ENCODE measurements at places on chromosomes 7 and 10.

GRCh38 chr7:112990624-112991023, 96.0 kb downstream of the GPR85 start:
- DNase-seq: no peak

GRCh38 chr7:101985057-101985902, 167.9 kb downstream of the CUX1 start:
- no peak for DNase-seq

- DNase-seq: no peak
Observed at GRCh38 chr10:14712991-14713424, 61.7 kb downstream of the FAM107B start.

- no peak for DNase-seq
Observed at GRCh38 chr7:28629216-28629842, 217.0 kb downstream of the CREB5 start.

GRCh38 chr10:32882076-32882475, 76.0 kb downstream of the ITGB1 start:
- no peak for DNase-seq

- DNase-seq: no peak
Observed at GRCh38 chr10:120396228-120396627, 60.8 kb upstream of the PLPP4 start.

- no peak for DNase-seq
Observed at GRCh38 chr10:72340510-72341261, 14.0 kb downstream of the DNAJB12 start.

- DNase-seq: no peak
Observed at GRCh38 chr10:72277996-72278667, 4.4 kb downstream of the DDIT4 start.

- DNase-seq: no peak
Observed at GRCh38 chr10:79905322-79906314, 43.3 kb downstream of the SFTPD start.

DNA sequence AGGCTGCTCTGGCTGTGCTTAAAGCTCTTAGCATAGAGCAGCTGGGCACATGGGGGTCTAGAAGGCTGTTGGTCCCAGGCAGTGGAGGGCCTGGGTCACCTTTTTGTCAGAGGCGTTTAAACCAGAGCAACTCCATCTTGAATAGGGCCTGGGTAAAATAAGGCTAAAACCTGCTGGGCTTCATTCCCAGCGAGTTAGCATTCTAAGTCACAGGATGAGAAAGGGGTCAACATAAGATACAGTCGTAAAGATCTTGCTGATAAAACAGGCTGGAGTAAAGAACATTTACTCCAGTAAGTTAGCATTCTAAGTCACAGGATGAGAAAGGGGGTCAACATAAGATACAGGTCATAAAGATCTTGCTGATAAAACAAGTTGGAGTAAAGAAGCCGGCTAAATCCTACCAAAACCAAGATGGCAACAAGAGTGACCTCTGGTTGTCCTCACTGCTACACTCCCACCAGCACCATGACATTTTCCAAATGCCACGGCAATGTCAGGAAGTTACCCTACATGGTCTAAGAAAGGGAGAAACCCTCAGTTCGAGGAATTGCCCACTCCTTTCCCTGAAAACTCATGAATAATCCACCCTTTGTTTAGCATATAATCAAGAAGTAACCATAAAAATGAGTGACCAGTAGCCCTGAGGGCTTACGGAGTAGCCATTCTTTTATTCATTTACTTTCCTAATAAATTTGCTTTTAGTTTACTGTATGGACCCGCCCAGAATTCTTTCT, 96.8 kb upstream of the PCBD1 start:
- DNase-seq: no peak

DNA sequence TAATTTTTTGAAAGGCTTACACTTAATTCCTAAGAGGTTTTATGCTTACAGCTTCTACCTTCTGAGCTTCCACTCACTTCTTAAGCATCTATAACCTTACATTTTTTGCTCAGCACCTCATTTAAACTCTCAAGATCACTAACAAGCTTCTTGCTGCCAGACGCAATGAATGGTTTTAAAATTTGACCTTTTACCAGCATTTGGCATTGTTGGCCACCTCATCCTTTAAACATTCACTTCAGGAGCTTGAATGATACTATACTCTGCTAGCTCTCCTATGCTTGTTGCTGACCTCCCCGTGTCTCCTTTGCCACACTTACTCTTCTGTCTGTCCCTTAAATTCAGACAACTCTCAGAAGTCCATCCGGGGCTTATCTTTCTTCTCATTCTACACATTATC, 37.7 kb upstream of the ODAD2 start:
- DNase-seq: no peak

DNA sequence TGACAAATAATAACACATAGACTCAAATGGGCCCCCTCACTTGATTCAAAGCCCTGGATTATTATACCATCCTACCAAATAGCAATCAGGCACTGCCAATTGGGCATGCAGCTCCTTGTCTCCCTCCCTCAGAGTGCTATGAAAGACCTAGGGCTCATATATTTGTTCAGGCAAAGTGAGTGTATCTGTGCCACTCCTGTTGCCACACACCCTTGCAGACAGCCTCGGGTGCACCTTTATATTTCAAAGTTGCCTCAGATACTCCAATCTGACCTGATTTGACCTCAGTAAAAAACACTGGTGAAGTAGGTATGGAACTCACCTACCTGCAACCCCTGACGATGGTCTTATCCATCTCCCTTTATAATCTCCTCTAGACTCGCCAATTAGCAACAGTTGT, 3.0 kb upstream of the NAMPT start:
- no peak for DNase-seq

- no peak for DNase-seq
Observed at GRCh38 chr7:56811081-56811480, 321.2 kb downstream of the ZNF479 start.

- DNase-seq: peak; percentile 53
Observed at GRCh38 chr7:116218051-116218645, 7.8 kb downstream of the TES start.

- no peak for DNase-seq
Observed at GRCh38 chr7:977326-978048, 2.1 kb upstream of the COX19 start.

GRCh38 chr10:3738855-3739350, 46.1 kb downstream of the KLF6 start:
- no peak for DNase-seq

GRCh38 chr7:156309016-156309620, 331.5 kb upstream of the RNF32 start:
- DNase-seq: no peak

DNA sequence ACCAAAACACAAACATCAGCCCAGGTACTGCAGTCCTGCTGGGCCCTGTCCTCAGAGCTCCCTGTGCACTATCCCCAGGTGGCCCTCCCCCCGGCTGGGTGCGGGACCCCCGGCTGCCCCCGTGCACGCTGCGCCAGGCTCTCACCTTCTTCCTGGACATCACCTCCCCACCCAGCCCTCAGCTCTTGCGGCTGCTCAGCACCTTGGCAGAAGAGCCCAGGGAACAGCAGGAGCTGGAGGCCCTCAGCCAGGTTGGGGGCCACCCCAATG, 14.3 kb downstream of the ATG9B start:
- DNase-seq: no peak

DNA sequence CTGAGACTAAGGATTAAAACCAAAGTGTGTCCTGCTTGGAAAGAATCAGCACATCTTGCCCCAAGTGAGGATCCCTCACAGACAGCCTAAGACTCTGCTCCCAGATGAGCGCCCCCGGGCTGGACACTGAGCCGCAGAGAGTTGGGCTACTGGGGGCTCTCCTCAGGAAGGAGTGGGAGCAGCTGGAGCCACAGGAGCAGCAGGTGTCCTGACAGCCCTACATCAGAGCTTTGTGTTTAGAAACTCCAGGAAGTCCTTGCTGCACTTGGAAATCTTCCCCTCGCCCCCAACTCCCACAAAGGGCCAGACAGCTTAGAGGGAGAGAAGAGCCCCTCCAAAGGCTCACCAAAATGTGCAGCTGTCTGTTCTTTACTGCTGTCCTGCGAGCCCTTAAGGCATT, 172.2 kb downstream of the HERPUD2 start:
- no peak for DNase-seq

GRCh38 chr10:132506711-132507408, 30.7 kb upstream of the INPP5A start:
- peak; percentile 26 for DNase-seq

- DNase-seq: no peak
Observed at GRCh38 chr7:123439191-123439590, 95.2 kb downstream of the IQUB start.

GRCh38 chr7:20283385-20283784, 47.3 kb upstream of the ITGB8 start:
- DNase-seq: no peak

GRCh38 chr7:15461576-15461975, 100.2 kb downstream of the AGMO start:
- DNase-seq: peak; percentile 61

GRCh38 chr10:1911771-1912170, 174.4 kb upstream of the ADARB2 start:
- no peak for DNase-seq

DNA sequence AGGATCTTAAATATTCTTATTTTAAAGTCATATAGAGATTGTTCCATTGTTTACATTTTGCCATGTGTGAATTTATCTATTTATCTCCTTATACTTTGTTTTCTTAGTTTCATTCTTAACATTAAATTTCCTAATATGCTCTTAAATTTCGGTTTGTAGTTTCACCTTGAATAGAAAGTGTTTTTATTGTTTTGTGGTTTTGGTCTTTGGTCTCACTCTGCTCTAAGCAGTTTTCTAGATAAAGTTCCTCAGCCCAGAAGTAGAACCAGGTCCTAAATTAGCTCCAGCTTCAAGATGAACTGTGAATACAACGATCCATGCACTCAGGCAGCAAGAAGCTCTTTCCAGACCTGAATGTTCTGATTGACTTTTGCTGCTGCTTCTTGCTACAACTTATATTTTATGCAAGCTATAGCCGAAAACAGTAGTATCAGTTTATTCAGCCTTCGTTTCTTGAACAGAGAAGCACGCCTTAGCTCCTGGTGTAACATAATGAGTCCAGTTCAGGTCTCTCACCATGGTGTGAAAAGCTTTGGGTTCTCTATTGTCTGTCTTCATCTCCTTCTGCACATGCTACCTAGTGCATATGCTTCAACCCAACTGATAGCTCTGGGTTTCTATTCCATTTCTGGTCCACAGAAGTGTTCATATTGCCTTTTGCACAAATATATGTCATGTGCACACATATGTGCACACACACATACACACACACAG, 95.3 kb downstream of the SEM1 start:
- no peak for DNase-seq

DNA sequence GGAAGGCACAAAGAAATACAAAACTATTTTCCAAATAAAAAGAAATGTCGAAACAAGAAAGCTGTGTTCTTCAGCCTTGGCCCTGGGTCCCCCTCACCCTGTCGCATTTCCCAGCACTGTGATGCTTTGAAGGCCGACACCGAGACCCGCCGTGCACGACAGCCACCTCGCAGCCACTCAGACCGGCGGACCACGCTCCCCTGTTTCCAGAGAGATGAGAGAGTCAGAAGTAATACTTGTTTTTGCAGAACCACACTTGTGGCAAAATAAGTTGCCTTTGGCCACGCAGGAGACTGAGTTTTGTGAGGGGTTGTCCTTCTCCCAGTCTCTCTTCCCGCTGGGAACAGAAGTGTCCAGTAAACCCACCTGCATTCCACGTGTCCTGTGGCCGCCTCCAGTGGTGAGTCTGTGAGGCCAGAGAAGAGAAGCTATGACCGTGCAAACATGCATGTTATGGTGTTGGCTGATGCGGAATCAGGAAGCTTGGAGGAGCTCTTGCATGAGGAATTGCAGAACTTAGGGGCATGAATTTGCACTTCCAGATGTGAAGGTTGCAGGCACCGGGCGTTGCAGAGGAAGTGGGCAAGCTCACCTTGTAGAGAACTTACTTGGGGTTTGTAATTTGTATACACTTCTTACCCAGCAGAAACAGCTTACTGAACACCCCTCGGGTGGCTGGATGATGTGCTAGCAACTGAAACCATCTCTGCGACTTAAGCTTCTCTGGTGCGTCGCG, 194.5 kb downstream of the EBF3 start:
- DNase-seq: no peak

DNA sequence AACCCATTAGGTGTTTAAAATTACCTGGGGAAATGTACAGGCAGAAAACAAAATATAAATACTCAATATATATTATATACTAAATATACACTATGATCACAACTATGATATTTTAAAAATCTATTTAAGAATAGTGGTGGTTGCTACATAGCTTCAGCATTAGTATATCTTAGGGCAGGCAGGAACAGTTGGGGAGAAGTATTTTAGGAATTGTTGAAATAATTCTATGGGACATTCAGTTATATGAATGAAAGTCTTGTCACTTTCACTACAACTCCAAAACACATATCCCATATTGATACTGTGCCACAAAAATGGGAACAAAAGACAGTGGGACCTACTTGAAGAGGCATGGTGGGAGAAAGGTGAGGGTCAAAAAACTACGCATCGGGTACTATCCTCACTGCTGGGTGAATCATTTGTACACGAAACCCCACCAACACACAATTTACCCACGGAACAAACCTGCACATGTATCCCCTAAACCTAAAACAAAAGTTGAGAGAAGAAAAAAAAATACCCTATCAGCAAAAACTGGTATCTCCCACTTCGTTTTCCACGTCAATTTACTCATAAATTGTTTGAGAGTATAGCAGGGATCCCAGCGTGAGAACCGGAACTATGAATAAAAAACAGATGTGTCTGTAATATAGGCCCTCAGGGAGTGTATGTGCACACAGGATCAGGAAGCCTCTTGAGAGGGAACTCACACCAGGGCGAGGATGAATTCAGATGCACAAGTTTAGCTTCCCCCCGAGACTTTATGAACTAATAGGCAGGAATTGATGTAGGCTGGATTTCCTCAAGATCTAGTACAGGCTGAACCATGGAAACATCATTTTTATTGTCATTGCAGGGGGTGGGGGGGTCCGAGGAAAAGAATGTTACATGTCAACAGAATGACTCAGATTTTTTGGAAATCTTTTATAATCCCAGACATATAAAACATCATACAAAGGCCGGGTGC, 16.2 kb downstream of the SLC16A12 start:
- DNase-seq: peak; percentile 85

DNA sequence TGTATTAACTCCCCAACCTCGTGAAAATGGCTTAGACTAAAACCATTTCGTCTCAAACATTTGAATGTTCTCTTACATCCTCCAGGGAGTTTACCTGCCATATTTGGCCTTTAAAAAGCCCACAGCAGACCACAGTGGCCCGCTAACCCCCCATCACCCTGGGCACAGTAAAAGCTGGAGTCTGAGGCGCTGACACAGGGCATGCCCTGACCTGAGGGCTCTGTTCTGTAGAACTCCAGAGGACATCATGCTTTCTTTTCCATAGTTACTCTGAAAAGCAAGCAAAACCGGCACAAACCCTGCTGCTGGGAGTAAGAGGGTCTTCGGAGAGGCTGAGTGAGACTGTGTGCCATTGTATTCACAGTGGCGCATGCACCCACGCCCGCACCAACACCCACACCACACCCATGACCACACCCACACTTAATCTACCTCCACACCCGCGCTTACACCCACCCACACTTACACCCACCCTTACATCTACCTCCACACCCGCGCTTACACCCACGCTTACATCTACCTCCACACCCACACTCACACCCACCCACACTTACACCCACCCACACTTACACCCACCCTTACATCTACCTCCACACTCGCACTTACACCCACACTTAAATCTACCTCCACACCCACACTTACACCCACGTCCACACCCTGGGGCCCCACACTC, 32.1 kb downstream of the LRRC27 start:
- DNase-seq: no peak

Data from amniotic stem cell (primary cell).